Gastrocnemius medialis (tissue), 4 donors: ENCODE measurements at places on chromosomes 12 and 14.

- DNase-seq, result peak; percentile 54
These were observed 10.7 kb downstream of the STAC3 start for GRCh38 chr12:57240066-57240921.

DNA sequence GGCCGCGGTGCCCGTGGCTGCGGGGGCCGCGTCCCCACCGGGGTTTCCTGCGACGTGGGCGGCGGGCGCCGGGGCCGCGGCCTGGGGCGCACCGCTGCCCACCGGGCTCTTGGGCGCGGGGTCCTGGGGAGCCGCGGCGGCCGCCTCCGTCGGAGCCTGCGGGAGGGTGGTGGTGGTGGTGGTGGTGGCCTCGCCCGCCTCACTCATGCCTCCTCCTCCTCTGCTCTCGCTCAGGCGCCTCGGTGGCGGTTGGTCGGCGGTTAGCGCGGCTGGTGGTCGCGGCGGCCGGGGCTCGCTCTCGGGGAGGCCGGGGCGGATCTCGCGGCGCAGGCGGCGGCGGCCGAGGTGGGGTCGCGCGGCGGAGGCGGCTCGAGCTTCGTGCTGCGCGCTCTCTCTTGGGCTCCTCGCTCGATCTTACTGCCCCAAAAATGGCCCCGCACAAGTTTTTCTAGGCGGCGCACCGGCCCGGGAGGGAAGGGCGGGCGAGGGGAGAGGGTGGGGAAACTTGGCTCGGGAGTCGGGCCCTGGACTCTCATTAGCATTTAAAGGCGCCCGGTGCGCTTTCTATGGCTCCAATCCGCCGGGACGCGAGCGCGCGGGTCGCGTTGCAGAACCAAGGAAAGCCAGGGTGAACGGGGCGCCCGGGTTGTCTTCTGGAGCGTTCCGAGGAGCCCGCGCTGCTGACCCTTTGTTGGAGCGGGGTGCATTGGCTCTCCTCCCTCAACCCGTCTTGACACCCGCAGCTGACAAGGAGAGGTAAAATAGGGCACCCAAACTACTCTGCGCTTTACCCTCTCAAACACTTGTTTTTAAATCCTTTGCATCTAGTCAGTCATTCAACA, at the start of gene YBX3:
Gene YBX3 (minus strand): TSS at position 419 of the 842 bp plus-strand sequence. CDS start 212 bp downstream, at position 207.
- peak; percentile 93 for DNase-seq

DNA sequence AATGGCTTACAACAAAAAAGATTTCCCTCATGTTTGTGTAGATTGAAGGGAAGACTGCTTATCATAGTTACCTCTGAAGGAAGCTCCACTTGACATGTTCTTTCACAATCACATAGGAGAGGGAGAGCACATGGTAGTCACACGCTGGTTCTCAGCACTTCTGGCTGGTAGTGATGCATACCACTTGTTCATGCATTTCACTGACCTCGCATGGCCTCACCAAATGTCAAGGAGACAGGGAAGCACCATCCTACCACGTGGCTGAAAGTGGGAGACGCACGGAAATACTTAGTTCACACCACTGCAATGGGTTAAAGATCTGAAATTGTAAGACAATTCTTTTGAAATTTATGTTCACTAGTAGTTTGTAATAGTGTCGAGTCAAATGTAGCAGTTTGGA, 74.0 kb downstream of the PDE3A start:
- peak; percentile 23 for DNase-seq

- DNase-seq, result no peak
These were observed 787.7 kb upstream of the TMEM132C start for GRCh38 chr12:127479256-127479655.

DNA sequence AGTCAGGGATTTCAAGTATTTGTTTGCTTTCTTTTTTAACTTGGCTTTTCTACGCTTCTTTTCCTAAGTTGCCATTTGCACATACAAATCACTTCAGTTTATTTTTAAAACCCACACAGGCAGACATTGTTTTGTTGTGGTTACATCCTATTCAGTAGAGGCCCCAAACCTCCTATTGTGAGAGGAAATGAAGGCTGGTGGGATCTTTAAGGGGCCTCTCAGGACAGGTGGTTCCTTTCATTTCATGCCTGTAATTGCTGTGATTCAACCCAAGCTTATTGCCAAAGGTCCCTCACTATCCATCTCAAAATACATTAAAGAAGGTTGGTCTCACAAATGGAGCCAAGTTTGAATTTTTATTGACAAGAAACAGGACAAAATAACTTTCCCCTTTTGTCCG, 257.1 kb downstream of the ADAMTS20 start:
- DNase-seq, result no peak

DNA sequence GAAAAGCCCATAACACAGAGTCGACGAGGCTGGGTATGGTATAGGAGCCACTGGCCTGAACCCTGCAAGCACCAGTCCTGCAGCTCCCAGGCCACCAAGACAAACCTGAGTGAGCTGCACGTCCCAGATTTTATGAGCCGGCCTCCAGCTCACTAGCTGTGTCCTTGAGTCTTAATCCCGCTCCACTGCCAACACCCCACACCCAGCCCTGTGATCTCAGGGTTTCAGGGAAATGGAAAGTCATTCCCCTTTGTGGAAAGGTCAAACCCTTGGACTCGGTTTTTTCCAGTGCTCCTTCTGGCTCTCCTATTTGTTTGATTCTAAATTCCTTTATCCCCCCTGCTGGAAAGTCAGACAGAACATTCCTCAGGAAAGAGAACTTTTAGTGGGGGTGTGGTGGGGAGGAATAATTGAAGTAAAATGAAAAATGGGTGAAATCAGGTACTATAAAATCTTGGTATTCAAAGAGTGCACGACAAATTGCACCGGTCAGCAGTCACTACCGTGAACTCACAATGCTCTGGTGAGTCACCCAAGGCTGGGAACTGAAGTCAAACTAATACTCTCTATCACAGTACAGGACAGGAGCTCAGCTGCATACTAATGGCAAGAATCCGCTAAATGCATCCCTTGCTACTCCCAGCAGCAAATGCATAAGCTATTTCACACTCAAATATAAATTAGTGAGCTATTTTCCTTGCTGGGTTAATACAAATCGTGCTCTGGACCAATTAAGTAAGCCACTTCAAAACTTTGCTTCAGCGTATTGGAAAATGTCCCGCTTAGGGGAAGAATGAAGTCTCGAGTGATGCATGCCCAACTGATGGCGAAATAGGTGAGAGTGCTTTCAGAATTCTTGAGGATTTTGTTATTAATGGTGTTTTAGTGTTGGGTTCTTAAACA, 9.0 kb downstream of the PITPNM2 start:
- peak; percentile 38 for DNase-seq
